ENCODE measurements at places on chromosomes 5 and 9. TPM values are rescaled to one million over a fixed set of nuclear protein-coding genes. Genes with fewer than 3 reads are reported as not detected.

GRCh38 chr5:19853616-19854240 is 134.3 kb downstream of the CDH18 start:
- peak; percentile 94 for DNase-seq

DNA sequence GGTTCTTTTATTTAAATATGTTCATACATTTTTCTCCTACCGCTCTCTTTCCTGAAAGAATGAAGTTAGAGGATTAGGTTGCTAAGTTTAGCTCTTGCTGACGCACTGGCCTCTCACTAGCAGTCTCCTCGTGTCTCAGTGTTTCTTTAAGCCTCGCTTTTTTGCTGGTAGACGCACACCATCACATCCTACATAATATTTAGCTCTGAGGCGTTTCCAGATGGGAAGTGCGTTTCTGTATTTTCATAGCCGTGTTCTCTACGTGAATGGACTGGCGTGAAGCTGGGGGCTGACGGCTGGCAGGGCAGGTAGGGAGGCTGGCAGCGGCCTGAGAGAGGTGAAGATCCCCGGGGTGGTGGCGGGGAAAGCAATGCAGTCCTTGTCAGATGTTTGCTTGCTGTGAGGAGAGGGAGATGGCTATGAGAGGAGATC is 79.2 kb upstream of the SPRY4 start:
- DNase-seq, result no peak

The SHOC1 gene
- total RNA-seq, result under 0.01 TPM

DNA sequence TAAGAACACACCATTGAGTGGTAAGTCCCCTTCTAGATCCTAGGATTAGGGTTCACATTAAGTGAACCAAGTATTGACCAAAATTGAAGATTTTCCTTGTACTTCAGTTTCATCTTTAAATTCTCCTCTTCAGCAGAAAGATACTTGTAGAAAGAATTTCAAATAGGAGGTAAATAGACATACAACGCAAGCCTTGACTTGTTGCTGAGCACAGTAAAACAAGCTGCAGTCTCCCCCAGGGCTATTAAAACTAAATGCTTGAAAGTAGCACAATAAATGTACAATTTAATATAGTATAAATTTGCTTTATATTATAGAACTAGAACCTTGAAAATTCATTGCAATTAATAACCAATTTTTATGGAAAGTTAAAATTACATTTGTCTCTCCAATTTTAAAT is 170.1 kb upstream of the TARS1 start:
- no peak for DNase-seq

DNA sequence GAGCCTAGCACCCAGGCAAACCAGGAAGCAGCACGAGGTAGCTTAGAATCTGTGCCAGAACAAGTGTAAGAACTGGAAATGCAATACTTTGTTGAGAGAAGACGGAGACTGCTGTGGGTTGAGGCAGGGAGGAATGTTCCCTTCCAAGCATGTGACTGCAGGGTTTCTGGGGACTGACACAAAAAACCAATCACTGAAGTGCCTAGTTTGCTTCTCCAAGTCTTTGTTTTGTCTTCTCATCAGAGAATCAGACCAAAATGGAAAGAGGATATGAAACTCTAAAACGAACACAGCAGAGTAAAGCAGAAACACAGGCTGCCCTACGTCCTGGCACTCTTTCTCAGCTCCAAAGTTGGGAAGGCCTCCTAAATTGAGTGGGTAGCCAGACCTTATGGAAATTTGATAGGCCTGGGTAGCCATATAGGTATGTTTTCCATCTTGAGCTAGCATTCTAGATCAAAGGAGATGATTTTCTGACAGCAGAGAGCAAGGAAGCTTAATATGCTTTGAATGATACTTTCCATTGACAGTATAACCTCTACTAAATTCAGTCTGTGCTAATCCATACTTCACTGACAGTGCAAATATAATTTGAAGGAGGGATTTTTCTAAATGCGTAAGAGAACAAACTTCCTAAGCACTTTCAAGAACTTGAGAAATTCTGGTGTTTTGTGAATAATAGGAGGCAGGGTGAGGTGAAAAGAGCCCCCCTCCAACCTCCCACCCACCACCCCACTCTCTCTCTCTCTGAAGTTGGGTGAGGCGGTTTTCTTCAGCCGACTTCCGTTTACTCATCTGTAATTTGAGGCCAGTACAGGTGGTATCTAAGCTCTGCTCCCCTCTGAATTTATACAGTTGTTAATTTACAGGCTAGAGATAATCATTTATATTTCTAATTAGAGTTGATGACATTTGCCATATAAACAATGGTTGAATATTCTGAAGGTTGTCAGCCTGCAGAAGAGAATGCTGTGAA is 5.5 kb downstream of the ADRB2 start:
- DNase-seq, result no peak
